ENCODE measurements at places on chromosomes 5 and 9.
A peak's percentile ranks its signal among the peaks of the same experiment; 100 is the strongest.

DNA sequence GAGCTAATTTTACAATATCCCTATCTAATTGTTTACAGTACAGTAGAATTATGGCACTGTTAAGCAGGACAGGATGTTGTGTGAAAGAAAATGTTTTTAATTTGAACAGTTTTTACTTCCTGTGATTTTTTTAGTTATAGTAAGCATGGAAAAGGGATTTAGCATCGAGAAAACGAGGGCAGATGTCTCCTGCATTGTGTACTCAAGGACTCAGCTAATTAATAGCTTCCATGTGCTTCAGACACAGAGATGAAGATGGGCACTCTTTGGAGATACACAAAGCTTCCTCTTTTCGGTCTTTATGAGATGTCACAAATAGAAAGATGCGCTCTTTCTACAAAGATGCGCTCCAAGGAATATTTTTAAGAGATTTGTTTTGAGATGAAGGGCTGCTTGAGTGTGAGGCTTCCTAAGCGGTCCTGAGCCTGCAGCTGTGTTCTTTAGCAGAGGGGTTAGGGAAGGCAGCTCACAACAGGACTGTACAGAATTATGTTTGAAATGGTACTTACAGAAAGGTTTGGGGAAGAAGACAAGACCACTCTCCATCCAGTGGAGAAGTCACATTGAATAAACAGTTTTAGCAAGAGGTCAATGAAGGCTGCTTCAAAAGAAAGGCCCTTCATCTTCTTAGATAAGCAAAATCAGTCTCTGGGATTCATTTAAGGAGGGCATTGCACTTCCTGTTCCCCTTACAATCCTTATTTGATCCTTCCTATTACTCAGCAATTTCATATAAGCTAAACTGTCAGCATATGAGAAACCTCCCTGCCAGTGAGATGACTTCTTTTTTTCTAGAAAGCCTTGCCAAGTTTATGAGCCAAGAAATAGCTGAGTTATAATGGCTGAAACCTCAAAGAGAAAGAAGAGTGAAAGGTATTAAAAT, 311.5 kb downstream of the EFNA5 start:
- DNase-seq: no peak

GRCh38 chr5:142915813-142916424, 145.7 kb downstream of the ARHGAP26 start:
- DNase-seq: no peak

- no peak for DNase-seq
Measured at GRCh38 chr5:178426326-178427130, 163.7 kb downstream of the COL23A1 start.

DNA sequence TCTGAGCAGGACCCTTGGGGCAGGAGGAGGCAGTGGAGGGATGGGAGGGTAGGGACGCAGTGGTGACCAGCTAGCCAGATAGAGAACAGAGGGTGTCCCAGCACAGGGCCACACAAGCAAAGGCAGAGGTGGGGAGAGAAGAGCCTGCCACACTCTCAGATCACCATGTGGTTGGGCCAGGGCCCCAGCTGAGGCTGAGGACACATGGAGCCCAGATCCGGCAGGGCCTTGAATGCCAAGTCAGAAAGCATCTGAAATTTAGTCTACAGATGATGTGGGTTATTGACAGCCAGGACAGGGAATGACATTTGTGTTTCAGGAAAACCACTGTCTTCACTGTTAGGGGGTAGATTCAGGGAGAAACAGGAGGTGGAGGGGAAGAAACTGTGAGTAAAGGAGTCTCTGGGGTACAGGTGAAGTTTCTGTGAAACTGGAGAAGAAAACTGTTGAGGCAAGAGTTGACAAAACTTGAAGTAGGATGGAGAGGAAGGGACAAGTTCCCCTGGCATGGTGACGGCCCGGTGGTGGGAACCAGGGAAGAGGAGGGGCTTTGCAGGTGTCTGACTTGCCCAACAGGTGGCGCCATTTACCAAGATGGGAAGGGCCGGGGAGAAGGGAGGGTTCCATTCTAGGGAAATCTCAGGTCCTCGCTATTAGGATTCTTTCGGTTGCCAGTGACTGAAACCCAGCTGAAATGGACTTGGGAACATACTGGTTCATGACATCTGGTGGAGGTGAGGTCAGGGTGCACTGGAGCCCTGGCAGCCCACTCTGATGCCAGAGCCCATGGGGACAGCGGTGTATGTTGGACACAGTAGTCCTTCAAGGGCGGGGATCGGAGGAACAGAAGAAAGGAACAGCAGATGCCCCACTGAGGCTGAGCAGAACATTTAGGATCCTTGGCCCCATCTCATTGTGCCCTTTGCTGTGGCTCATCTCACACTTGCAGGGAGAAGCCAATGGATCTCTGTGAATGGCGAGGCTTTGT, 100.1 kb downstream of the KCNIP1 start:
- DNase-seq: no peak

GRCh38 chr9:71909887-71910649, 925 bp downstream of the ABHD17B start:
- DNase-seq: peak; percentile 40

GRCh38 chr5:126869005-126869451, 92.1 kb downstream of the LMNB1 start:
- no peak for DNase-seq

- DNase-seq: no peak
Measured at GRCh38 chr5:59193616-59194319, 610.9 kb downstream of the RAB3C start.

- DNase-seq: no peak
Measured at GRCh38 chr5:169869066-169869465, 111.2 kb downstream of the INSYN2B start.

- no peak for DNase-seq
Measured at GRCh38 chr9:135705376-135705775, 3.4 kb downstream of the KCNT1 start.

- no peak for DNase-seq
Measured at GRCh38 chr9:93945400-93946337, 9.5 kb downstream of the BARX1 start.

DNA sequence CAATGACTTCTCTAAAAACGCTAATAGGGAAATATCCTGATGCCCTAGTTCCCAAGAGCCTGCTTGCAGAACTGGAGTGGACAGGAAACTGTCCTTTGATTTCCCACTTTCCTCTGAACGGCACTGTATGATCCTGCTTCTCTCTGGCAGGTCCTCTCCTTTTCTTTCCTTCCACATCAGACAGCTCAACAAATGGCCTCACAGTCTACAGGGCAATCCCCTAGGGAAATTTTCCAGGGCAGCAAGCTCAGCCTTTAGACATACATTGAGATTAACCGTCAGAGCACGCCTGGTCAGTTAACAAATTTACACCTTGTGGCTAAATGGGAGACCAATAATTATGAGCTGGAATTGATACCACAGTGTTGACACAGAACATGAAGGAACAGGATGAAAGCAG, 164.9 kb downstream of the SLC24A2 start:
- DNase-seq: no peak

DNA sequence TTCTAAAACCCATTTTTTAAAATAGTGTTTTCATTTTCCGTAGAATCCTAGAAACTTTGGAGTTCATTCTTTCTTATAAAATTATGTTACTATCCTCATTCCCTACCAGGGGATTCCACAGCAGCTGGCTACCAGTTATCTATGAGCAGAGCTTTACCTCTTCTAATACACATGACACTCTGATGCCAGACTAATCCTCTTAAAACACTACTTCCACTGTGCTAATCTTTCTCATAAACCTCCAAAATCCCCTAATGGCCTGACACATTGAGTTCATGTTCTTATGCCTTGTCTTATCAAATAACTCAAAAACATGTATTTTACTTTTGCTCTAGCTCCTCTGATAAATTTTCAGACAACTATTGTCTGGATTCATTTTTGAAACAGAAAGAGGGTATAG, 633.6 kb upstream of the FTMT start:
- no peak for DNase-seq

GRCh38 chr9:31394015-31394473, 990.4 kb upstream of the ACO1 start:
- peak; percentile 12 for DNase-seq

DNA sequence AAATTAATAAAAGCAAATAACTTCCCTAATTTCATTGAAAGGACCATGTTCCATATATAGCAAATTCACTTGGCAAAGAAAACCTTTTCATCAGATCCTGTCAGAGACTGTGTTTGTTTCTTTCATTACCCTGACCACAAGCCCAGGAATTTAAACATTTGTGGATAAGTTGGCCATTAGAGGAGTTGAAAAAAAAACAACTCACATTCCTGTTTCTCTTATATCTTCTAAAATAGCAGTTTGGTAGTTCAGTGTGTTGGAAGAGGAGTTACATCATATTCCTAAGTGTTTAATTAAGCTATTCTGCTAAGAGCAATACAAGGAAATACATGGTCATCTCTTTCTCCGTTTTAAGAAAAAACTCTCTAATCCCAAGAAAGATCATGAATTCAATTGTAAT, 505.6 kb downstream of the TLE1 start:
- no peak for DNase-seq

GRCh38 chr9:134071149-134071548, 3.3 kb upstream of the BRD3 start:
- DNase-seq: no peak

GRCh38 chr5:159409801-159410200, 79.5 kb upstream of the IL12B start:
- no peak for DNase-seq

DNA sequence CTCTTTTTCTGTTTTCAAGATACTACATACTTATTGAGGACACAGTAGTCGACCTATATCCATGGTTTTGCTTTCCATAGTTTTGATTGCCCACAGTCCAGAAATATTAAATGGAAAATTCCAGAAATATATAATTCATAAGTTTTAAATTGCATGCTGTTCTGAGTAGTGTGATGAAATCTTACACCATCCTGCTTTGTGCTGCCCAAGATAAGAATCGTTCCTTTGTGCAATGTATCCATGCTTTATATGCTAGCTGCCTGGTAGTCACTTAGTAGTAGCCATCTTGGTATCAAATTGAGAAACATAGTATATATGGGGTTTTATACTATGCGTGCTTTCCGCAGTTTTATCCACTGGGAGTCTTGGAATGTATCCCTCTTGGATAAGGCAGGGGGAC, 59.0 kb downstream of the CWC27 start:
- DNase-seq: no peak

GRCh38 chr9:79980432-79980831, 408.7 kb downstream of the TLE4 start:
- no peak for DNase-seq

DNA sequence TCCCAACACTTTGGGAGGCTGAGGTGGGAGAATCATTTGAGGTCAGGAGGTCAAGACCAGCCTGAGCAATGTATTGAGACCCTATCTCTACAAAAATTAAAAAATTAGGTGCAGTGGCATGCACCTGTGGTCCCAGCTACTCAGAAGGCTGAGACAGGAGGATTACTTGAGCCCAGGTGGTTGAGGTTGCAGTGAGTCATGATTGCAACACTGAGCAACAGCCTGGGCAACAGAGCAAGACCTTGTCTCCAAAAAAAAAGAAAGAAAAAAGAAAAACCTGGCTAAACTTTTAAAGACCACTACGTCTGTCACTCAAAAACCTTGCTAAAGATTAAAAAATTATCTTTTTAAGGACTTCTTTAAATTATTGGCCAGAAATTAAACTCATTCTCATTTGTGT, 59.8 kb upstream of the ABCA1 start:
- no peak for DNase-seq

- no peak for DNase-seq
Measured at GRCh38 chr5:110757118-110757729, 18.4 kb downstream of the SLC25A46 start.

DNA sequence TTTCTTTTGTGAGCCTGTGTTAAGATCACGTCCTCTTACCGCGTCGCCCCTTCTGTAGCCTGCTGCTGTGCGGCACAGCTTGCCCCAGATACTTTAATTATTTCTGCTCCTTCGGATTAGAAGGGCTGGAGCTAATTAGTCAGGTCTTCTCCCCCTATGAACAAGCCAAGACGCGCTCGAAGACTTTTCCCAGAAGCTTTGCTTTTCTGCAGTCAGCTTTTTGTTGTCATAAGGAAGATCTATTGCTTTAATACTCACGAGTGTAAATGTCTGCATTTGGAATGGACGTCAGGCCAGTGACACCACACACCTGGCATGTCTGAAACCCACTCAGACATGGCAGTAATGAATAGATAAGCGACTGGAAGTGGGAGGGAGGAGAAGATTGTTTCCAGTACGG, 37.0 kb downstream of the PRUNE2 start:
- DNase-seq: peak; percentile 31

- peak; percentile 67 for DNase-seq
Measured at GRCh38 chr9:111298731-111299598, 31.1 kb downstream of the OR2K2 start.

DNA sequence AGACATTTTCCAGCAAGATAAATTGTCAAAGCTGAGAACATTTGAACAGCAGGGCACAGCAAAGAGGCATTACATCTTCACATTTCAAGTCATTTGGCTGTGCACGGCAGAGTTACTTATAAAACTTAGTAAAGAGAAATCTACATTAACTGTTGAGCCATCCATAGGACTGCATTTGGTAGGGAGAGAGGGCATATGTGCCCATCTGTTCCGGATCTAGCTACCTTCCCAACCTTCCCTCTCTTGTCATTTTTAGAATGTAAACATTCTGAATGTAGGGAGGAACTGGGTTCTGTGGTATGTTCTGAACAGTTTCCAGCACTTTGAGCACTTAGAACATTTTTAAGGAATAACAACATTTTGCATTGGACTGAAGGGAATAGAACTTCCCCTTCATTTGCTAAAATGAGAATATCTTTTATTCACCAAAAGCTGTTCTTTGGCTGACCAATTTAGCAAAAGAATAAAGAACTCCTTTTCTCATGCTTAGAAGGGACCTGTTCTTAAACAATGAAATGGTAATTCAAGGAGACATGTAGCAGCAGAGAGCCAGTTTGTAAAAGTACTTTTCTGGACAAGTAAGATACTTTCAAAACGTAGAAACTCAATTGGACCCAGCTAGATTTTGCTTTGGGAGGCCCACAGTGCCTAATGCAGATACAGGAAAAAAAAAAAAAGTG, 104.4 kb downstream of the CETN3 start:
- DNase-seq: no peak

DNA sequence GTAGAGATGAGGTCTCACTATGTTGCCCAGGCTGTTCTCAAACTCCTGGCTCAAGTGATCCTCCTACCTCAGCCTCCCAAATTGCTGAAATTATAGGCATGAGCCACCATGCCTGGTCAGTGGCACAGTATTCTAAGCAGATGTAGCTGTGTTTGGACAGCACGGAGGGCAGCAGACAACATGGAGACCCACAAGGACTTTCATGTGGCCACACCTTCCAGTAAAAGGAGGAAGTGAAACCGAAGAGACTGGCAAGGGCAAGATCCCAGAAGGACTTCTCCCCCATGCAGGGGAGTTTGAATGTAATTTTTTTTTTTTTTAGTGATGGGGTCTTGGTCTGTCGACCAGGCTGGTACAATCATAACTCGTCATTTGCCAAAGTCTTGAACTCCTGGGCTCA, 172.2 kb downstream of the TRPM3 start:
- no peak for DNase-seq

- no peak for DNase-seq
Measured at GRCh38 chr5:177124486-177124991, 9.0 kb upstream of the NSD1 start.
